Body of pancreas (tissue), 4 donors: ENCODE measurements at places on chromosomes 6 and 20. TPM values are rescaled to one million over a fixed set of nuclear protein-coding genes. Genes with fewer than 3 reads are reported as not detected.

The GMNN gene
- total RNA-seq = 39.2 TPM

The RIMS4 gene
- 0.26 TPM for total RNA-seq

The SEL1L2 gene
- not detected for total RNA-seq

The MYCT1 gene
- total RNA-seq = 3.9 TPM

The CRIP3 gene
- not detected for total RNA-seq

The SCRT2 gene
- total RNA-seq = under 0.01 TPM

The SIRPD gene
- total RNA-seq = not detected

- no peak for DNase-seq
These were observed 18.2 kb downstream of the AKAP12 start for GRCh38 chr6:151257985-151258445.

- no peak for DNase-seq
These were observed 34.0 kb downstream of the TRERF1 start for GRCh38 chr6:42417641-42418112.

DNA sequence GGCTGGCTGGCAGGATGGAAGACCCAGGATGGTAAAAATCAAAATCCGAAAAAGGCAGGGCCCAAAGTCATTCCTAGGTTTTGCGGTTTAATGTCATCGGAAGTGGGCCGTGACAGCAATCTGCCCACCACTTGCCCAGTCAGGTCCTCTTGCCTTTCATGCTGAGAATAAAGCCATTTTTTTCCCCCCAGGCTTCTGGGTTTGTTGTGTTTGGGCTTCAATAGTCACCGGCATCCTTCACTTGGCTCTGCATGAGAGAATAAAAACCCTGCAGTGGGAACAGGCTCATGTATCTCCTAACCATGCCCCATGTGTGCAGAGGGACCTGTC, 56.1 kb downstream of the MEP1A start:
- no peak for DNase-seq

DNA sequence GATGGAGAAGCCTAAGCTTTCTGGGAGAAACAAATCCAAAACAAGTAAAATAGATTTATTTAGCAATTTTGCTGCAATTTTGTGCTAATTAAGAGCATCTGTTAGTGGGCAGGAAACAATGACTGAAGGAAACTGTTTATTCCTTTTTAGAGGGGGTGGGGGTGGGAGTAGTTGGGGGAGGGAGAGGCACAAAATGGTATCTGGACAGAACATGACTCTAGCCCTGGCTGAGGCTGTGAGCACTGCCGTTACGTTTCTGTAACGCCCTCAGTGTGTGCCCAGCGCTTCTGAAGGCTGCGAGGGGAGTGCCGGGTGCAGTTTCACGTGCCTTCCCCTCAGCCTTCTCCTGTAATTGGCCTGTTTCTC, 28.8 kb downstream of the METTL24 start:
- no peak for DNase-seq

GRCh38 chr20:21272679-21273078, 30.5 kb upstream of the XRN2 start:
- DNase-seq = no peak

DNA sequence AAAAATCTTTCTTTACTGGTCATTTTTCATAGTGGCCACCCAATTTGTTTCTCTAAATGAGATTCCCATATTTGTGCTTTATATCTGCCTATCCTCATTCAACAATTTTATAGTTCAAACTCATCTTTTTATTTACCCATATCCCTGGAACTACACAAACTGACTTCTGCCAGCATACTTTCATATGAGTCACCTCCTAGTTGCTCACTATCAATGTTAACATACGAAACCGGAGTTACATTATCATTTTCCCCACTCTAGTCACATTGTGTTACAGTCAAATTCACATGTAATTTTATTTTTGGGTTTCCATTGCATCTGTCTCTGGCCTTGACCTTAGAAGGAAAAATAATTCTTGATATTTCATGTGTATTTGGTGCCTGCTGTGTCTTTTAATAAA, 499.4 kb downstream of the MAFB start:
- DNase-seq = no peak

- no peak for DNase-seq
These were observed 320.1 kb upstream of the FKBP1C start for GRCh38 chr6:62891065-62891647.

DNA sequence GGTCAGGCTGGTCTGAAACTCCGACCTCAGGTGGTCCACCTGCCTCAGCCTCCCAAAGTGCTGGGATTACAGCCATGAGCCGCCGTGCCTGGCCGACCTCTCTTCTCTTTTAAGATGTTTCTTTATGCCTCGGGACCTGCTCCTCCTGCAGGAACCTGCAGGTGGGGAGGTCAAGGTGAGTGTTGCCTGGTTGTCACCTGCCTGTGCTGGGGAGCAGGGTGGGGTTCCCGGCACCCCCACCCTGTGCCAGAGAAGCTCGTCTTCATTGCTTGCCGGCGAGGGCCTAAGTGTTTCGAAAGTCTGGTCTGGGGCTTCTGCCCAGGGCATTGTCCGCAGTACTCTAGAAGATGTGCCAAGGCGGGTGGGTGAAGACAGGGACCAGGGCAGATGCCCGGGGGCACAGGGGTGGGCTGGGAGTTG, 36.0 kb downstream of the SYNJ2 start:
- DNase-seq = no peak

DNA sequence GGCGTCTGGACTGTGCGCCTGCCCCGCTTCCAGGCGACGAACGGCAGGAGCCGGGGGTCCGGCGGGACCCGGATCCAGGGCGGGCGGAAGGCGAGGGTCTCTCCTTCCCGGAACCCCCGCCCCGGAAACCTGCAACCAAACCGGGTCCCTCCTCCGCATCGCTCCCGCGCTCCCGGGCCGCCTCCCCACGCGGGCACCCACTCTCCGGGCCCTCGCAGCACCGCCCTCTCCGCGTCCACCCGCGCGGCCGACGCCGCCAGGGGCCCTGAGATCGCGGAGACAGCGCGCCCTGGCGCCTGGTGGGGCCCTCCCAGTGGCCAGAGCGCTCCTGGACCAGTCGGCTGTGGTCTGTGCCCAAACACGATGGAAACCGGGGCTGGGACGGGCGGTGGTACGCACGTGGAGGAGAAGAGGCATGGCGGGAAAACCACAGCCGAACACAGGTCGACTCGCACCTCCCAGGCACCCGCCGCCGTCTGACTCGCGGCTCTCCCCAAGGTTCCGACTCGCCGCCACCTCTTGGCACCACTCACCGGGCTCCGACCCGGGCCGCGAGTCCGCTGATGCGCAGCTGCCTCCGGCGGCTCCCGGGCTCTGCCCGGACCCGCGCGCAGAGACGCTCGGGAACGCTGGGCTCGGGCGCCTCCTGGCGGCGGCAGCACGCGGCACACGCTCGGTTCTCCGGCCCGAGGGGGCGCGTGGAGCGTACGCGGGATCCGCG, 7.9 kb downstream of the NKX2-2 start:
- no peak for DNase-seq

GRCh38 chr6:160883560-160883959, 108.0 kb upstream of the MAP3K4 start:
- no peak for DNase-seq

DNA sequence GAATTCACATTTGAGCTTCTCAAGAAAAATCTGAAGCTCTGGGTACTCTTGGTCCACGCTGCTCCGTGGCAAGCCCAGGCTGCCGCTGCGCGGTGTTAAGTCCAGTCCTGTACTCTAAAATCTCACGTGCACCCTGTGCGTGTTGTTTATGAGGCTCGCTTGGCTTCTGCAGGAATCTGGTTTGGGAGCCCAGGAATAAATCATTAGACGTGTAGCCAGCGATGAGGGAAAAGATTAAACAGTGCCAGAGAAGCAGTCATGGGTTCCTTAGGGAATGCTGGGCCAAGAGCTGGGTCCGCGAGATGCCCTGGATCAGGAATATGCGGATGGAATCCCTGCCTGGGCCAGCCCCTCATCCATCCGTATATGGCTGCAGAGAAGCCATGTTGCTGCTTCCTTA, 87.3 kb downstream of the KCNB1 start:
- DNase-seq = peak; percentile 35

- DNase-seq = no peak
These were observed 36.3 kb downstream of the HEBP2 start for GRCh38 chr6:138440296-138440695.

GRCh38 chr6:2611092-2611491, 139.6 kb downstream of the MYLK4 start:
- peak; percentile 44 for DNase-seq
